ENCODE measurements at places on chromosomes 3 and 15. TPM values are rescaled to one million over a fixed set of nuclear protein-coding genes. Genes with fewer than 3 reads are reported as not detected.

- H3K36me3 ChIP-seq, result no peaks in the 10 kb centered on the region
- DNase-seq, result no peak
- H3K4me1 ChIP-seq, result peaks cover 3% of the 10 kb centered on the region
- H3K27me3 ChIP-seq, result no peaks in the 10 kb centered on the region
- no peak overlapping the region for H3K4me3 ChIP-seq
- H3K27ac ChIP-seq, result no peak overlapping the region
These were observed 117.6 kb downstream of the CHDH start for GRCh38 chr3:53728606-53729005.

- H3K27me3 ChIP-seq, result no peaks in the 10 kb centered on the region
- DNase-seq, result no peak
- no peaks in the 10 kb centered on the region for H3K36me3 ChIP-seq
- H3K4me3 ChIP-seq, result no peak overlapping the region
These were observed 858.5 kb upstream of the CFAP20DC start for GRCh38 chr3:59908280-59908679.

- peaks cover 2% of the 10 kb centered on the region for H3K36me3 ChIP-seq
- H3K4me3 ChIP-seq, result no peak overlapping the region
- no peak for DNase-seq
- no peaks in the 10 kb centered on the region for H3K4me1 ChIP-seq
- no peak overlapping the region for H3K27ac ChIP-seq
- H3K27me3 ChIP-seq, result no peaks in the 10 kb centered on the region
These were observed 129.0 kb downstream of the TJP1 start for GRCh38 chr15:29693225-29693624.

FNDC3B gene
- total RNA-seq, result 239 TPM

DNA sequence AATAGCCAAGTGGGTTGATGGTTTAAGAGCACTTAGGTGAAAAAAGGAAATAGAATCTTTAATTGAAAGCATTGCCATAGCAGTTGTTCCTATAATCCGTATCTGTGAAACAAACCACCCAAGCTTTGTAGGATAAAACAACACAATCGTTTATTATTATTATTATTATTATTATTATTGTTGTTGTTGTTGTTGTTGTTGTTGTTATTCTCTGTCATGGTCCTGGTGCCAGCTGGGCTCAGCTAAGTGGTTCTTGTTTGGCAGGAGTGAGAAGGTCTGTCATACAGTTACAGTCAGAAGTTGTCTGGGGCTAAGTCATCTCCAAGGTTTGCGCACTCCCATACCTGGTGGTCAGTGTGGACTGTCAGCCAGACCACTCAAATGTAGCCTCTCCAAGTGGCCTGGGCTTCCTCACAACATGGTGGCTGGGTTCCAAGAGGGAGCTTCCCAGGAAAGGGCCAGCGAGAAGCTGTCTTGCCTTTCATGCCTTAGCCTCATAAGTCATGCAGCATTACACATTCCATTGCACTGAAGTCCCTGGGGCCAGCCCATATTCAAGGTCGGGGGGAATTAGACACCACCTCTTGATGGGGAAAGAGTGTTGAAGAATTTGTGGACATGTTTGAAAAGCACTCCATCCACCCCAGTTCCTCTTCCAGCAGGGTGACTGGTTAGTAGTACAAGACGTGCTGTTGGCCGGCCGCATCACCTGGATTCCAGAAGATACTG, 54.3 kb upstream of the FGD5 start:
- DNase-seq, result no peak
- H3K36me3 ChIP-seq, result no peaks in the 10 kb centered on the region
- no peak overlapping the region for H3K4me3 ChIP-seq
- H3K27ac ChIP-seq, result no peak overlapping the region

POC1A gene
- 2.1 TPM for total RNA-seq

TIGIT gene
- 0.75 TPM for total RNA-seq

GRCh38 chr3:13688824-13689223, 139.9 kb downstream of the FBLN2 start:
- DNase-seq, result no peak
- H3K4me1 ChIP-seq, result no peaks in the 10 kb centered on the region
- H3K27me3 ChIP-seq, result no peaks in the 10 kb centered on the region
- no peak overlapping the region for H3K27ac ChIP-seq
- no peak overlapping the region for H3K4me3 ChIP-seq

GRCh38 chr3:61565569-61565968, 4.2 kb downstream of the PTPRG start:
- H3K4me1 ChIP-seq, result no peaks in the 10 kb centered on the region
- no peak for DNase-seq
- no peaks in the 10 kb centered on the region for H3K27me3 ChIP-seq
- no peaks in the 10 kb centered on the region for H3K36me3 ChIP-seq
- H3K4me3 ChIP-seq, result no peak overlapping the region

GRCh38 chr15:84684092-84684491, 26.1 kb upstream of the NMB start:
- DNase-seq, result no peak
- peaks cover 3% of the 10 kb centered on the region for H3K36me3 ChIP-seq
- no peaks in the 10 kb centered on the region for H3K4me1 ChIP-seq
- H3K27me3 ChIP-seq, result no peaks in the 10 kb centered on the region
- no peak overlapping the region for H3K4me3 ChIP-seq

DNA sequence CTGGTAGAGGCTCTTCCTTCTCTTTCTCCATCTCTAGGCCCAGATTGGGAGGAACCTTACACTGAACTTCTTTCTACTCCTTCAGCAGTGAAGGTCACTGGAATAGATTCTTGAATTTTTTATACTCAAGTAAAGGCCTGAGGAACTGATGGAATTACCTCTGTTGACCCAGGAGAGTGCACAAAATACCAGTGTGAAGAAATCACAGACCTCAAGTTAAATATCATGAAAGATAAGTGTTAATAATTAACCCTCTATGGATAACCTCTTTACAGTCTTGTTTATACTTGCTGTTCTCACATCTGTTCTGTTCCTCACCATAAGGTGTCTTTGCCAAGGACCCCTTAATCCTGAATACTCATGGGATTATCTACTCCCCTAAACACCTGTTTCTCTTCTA, 244.4 kb upstream of the STAC start:
- no peaks in the 10 kb centered on the region for H3K27me3 ChIP-seq
- no peak overlapping the region for H3K27ac ChIP-seq
- no peak overlapping the region for H3K4me3 ChIP-seq
- H3K4me1 ChIP-seq, result no peaks in the 10 kb centered on the region

GRCh38 chr3:51269466-51269865, 115.6 kb upstream of the MANF start:
- no peak overlapping the region for H3K4me3 ChIP-seq
- H3K27me3 ChIP-seq, result peaks cover 1% of the 10 kb centered on the region
- no peaks in the 10 kb centered on the region for H3K4me1 ChIP-seq

DNA sequence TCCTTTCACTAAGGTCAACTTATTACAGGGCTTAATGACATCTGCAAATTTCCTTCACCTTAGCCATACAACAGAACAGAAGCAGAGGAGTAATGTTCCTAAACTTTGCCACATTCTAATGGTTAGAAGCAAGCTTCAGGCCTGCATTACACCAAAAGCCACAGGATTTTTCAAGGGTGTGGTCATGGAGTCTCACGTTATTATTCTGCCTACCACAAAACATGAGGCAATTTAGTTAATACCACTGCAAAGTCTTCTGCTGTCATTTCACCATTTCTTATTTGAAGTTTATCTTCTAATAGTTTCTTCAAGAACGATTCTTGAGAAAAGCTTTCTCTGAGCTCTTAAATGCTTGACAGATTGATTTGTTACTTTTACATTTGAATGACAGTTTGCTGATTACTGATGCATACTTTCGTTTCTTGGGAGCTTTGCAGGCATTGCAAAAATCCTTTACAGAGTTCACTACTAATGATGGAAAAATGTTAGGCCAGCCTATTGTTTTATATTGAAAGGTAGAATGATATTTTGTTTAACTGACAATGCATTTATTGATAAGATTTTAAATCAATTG, 1257.1 kb downstream of the NSUN3 start:
- no peaks in the 10 kb centered on the region for H3K36me3 ChIP-seq
- DNase-seq, result no peak
- H3K4me1 ChIP-seq, result no peaks in the 10 kb centered on the region
- H3K27ac ChIP-seq, result no peak overlapping the region
- H3K27me3 ChIP-seq, result no peaks in the 10 kb centered on the region

- no peaks in the 10 kb centered on the region for H3K36me3 ChIP-seq
- H3K27ac ChIP-seq, result no peak overlapping the region
- DNase-seq, result no peak
- no peaks in the 10 kb centered on the region for H3K4me1 ChIP-seq
- no peaks in the 10 kb centered on the region for H3K27me3 ChIP-seq
These were observed 227.2 kb upstream of the ROBO2 start for GRCh38 chr3:76812649-76813242.

DNA sequence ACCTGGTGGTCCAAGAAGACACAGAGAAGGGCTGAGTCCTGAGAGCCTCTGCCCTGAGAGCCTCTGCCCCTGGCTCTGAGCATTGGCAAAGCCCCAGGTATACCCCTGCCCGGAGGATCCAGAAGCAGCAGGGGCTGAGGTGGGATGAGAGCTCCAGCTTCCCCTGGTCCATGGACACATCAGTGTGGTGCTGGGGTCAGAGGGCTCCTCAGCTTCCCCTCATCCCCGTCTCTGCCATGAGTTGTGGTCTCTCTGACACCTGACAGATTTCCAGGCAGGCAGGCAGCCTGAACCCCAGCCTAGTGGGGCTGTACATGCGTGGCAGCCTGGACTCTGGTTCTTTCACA, 3.5 kb upstream of the KLF15 start:
- no peak overlapping the region for H3K27ac ChIP-seq
- peak; percentile 58 for DNase-seq
- no peaks in the 10 kb centered on the region for H3K36me3 ChIP-seq
- no peaks in the 10 kb centered on the region for H3K4me1 ChIP-seq

CCR4 gene
- 0.54 TPM for total RNA-seq

- H3K4me1 ChIP-seq, result peaks cover 9% of the 10 kb centered on the region
- no peaks in the 10 kb centered on the region for H3K27me3 ChIP-seq
- H3K4me3 ChIP-seq, result peak overlapping the region; percentile 60
- no peaks in the 10 kb centered on the region for H3K36me3 ChIP-seq
- no peak for DNase-seq
These were observed 1.7 kb downstream of the NR2C2 start for GRCh38 chr3:14949126-14949525.

DNA sequence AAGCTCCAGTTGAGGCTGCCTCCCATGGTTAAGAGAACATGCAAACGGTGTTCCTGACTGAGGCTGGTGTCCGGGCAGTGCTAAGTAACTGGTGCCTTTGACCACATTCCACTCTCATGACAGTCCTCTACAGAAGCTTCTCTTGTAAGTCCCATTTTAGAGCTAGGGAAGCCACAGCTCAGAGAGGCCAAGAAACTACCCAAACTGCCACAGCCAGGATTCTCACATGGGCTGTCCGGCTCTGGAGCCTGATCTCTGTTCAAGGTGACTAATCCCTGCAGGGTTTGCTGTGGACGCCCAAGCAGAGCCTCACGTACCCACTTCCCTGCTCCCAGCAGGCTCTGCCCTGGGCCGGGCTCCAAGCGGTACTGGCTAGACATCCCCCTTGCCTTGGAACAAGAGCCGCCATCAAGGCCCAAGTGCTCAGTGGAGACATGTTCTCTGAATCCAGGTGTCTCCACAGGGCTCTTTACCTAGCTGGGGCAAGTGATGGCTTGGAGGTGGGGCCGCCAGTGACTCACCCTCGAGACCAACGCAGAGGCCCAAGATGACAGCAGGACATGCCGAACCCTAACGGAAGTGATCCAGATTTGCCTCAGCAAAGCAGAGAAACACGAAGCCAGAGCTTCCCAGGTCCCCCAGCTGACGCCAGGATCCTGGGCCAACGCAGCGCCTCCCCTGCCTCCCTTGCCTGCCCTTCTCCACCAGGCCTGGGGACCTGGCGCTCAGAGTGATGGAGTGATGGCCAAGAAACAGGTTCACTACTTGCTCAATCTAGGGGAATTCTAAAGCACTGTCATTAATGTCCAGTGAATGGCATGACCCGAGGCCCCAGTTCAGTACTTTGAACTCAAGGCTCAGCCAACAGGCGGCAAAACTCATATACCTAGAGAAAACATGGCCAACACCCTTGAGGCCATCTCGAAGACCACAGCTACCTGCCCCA, 24.4 kb downstream of the KLHL25 start:
- H3K27me3 ChIP-seq, result no peaks in the 10 kb centered on the region
- no peak overlapping the region for H3K4me3 ChIP-seq
- no peaks in the 10 kb centered on the region for H3K36me3 ChIP-seq
- no peak overlapping the region for H3K27ac ChIP-seq

GRCh38 chr3:123535580-123535979, 49.3 kb downstream of the HACD2 start:
- H3K27me3 ChIP-seq, result no peaks in the 10 kb centered on the region
- H3K36me3 ChIP-seq, result no peaks in the 10 kb centered on the region
- DNase-seq, result no peak
- no peaks in the 10 kb centered on the region for H3K4me1 ChIP-seq
- no peak overlapping the region for H3K4me3 ChIP-seq

INTS14 gene
- 25.4 TPM for total RNA-seq

SLCO2A1 gene
- total RNA-seq, result 96.8 TPM

- no peak overlapping the region for H3K4me3 ChIP-seq
- H3K4me1 ChIP-seq, result no peaks in the 10 kb centered on the region
- no peaks in the 10 kb centered on the region for H3K27me3 ChIP-seq
- no peak overlapping the region for H3K27ac ChIP-seq
These were observed 204.2 kb upstream of the LRRN1 start for GRCh38 chr3:3594986-3595385.

FBN1 gene
- total RNA-seq, result 167 TPM

GRCh38 chr3:123629747-123630047, 44.8 kb upstream of the HACD2 start:
- no peak overlapping the region for H3K4me3 ChIP-seq
- no peaks in the 10 kb centered on the region for H3K36me3 ChIP-seq
- H3K27me3 ChIP-seq, result no peaks in the 10 kb centered on the region
- H3K27ac ChIP-seq, result no peak overlapping the region
- no peak for DNase-seq

- H3K4me3 ChIP-seq, result no peak overlapping the region
- H3K27me3 ChIP-seq, result no peaks in the 10 kb centered on the region
- no peak for DNase-seq
- H3K36me3 ChIP-seq, result peaks cover 1% of the 10 kb centered on the region
- no peak overlapping the region for H3K27ac ChIP-seq
- H3K4me1 ChIP-seq, result no peaks in the 10 kb centered on the region
These were observed 26.8 kb upstream of the TKT start for GRCh38 chr3:53282581-53282980.

CSTA gene
- 3.6 TPM for total RNA-seq

DNA sequence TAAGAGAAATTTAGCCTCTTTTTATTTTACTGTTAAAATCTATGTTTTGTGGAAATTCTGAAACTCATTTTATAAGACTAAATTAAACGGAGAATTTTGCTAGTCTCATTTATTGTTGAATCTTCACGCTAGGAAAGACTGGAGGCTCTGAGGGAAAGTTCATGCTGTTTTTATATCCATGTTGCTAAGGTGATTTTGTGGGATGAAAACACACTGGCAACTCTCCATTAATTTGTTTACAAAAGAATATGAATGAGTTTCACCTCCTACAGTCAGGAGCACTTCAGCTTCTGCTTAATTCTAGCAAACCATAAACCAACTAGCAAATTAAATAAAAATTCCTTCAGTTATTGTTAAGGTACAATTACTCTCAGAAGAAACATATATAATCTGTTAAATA, 195.4 kb downstream of the RAP2B start:
- H3K4me1 ChIP-seq, result peaks cover 1% of the 10 kb centered on the region
- no peak overlapping the region for H3K4me3 ChIP-seq
- H3K36me3 ChIP-seq, result no peaks in the 10 kb centered on the region

Measured in aorta (tissue), 5 donors.